ENCODE measurements at places on chromosomes 3 and 15.
A peak's percentile ranks its signal among the peaks of the same experiment; 100 is the strongest.

- DNase-seq, result peak; percentile 93
These were observed 5.5 kb upstream of the CFAP100 start for GRCh38 chr3:126389112-126389793.

DNA sequence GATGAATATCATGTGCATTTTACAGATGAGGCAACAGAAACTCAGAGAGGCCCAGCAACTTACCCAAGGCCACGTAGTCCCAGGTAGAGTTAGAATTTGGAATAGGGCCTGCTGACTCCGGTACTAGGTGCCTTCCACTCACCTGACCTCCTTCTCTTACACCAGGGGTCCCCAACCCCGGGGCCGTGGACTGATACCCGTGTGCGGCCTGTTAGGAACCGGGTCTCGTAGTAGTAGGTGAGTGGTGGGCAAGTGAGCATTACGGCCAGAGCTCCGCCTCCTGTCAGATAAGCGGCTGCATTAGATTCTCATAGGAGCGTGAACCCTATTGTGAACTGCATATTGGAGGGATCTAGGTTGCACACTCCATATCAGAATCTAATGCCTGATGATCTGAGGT, 64.8 kb downstream of the SMAD3 start:
- DNase-seq, result no peak

- DNase-seq, result peak; percentile 78
These were observed 665 bp downstream of the PIGB start for GRCh38 chr15:55319537-55320237.

GRCh38 chr15:38176691-38177090, 75.9 kb upstream of the SPRED1 start:
- no peak for DNase-seq

DNA sequence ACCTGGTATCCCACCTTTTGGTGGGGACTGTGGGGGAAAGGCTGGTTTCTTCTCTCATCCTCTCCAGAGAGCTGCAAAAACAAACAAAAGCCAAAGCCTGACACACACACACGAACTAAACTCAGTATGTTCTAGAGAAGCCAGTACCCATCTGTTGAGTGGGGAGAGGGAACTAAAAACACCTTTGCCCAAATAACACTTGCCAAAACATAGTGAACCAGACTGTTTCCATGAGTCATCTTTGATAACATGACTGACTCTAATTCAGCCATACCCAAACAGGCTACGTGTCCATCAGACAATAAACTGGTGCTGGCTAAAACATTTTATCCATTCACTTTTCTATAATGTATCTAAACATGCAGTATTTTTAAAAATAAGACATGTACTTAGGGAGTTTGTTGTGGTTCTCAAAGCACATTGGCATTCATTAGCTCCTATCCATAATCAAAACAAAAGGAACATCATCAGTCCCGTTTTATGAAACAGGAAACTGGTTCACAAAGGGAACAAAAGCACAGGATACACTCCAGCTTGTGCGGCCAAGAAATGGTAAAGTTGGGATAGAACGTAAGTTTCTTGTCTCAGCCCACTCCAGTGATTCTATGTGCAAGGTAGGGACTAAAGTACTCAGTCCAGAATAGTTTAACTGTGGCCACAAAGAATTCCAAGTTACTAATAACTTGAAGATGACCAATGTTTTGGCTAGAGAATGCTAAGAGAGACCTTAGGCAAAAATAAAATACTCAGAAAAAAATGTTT, 16.1 kb downstream of the LYSMD2 start:
- no peak for DNase-seq

DNA sequence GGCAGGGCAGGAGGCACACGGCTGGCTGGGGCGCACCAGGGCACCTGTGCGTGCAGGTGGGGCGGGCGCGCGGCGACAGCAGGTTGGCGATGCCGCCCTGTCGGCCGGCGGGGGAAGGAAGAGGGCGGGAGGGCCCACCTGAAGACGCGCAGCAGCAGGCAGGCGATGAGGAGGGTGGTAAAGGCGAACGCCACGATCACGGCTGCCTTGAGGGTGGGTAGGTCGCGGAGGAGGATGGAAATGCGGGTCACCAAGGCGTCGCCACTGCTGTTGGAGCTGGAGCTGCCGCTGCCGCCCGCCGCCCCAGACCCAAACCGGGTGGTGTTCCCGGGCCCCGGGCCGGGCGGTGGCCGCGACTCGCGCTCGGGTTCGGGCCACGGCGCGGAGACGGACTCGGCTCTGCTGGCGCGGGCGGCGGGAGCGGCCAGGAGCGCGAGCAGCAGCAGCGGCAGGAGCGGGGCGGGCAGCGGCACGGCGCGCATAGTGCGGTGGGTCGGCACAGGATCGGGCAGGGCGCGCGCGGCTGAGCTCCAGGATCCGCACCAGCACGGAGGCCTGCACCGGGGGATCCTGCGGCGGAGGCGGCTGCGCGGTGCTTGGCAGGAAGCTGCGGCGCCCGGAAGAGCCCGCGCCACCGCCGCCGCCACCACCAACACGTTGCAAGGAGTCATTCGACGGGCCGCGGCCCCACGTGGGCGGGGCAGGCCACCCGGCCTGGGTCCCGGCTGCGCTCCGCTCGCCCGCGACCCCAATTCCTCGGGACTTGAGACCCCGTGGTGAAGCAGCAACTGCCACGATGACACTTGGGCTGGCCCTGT, at the start of gene FAM174B:
FAM174B (minus strand) TSS at position 598 of the 818 bp plus-strand sequence.
- peak; percentile 68 for DNase-seq

- no peak for DNase-seq
These were observed 20.8 kb upstream of the ARHGEF3 start for GRCh38 chr3:56822501-56822900.

Data from hematopoietic multipotent progenitor cell treated with erythropoietin and hydrocortisone succinate and interleukin-3 and kit ligand, for 4 days (in vitro differentiated cells).